Ecto neural progenitor cell (in vitro differentiated cells): ENCODE measurements at places on chromosomes 7 and 10.

DNA sequence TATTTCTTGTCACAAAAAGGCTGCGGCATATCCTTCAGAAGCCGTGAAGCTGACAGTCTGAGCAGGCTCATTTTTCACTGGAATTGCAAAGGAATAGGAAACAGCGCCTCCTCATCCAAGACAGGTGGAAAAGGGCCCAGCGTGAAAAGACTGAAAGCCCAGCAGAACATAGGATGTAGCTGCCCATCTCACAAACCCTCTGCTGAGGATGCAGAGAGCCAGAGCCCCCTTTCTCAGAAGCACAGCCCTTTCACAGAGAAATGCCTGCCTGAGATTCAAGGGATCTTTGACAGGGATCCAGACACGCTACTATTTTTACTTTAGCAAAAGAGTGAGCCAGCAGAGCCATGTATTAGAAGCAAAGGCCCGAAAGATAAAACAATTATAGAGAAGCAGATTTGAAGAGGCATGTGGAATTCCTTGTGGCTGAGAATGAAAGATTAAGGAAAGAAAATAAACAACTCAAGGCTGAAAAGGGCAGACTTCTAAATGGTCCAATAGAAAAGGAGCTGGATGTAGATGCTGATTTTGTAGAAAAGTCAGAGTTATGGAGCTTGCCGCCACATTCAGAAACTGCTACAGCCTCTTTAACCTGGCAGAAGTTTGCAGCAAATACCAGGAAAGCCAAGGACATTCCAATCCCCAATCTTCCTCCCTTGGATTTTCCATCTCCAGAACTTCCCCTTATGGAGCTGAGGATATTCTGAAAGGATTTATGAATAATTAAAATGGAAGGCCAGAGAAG, 36.9 kb downstream of the GDI2 start:
- DNase-seq, result peak; percentile 49

GRCh38 chr7:112763996-112764395, 26.2 kb downstream of the TMEM168 start:
- DNase-seq, result no peak

DNA sequence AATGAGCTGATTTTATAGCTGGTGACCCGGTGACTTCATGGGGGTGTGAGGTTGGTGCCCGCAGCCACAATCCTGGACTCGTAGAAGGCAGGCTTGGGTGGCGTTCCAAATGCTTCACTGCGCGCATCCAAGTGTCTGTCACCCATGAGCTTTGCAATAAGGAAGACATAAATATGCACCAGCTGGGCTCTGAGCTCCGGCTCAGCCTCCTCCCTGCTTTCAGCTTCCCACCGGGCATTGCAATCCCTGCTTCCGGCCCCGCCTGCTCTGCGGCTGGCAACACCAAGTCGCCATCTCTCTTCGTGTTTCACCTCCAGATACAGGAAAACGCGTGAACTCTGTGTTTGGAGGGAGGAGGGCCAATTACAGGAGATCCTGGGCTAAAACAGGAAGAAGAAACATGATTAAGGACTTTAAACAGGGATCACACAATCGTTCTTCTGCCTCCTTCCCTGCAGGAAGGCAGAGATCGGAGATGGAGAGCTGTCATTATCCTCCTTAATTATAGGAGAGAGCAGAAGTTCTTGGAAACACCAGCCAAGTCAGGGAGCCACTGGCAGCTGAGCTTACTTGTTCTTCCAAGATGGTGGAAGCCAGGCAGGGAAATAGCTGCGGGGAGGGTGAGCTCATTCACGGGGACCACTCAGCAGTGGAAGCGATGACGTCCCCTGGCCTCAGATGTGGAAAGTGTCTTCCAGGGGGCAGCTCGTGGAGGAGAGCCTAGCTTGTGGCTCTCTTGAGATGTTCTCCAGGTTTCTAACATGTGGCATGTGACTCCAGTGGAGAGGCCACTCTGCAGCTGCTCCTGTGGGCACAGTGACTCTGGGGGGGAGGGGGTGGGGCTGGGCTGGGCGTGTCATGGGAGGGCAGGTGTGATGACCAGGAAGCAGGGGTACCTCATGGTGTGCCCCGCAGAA, 134.9 kb downstream of the CAMK1D start:
- no peak for DNase-seq

GRCh38 chr7:80607136-80607535, 31.3 kb upstream of the CD36 start:
- DNase-seq, result no peak

- no peak for DNase-seq
These were observed 2.8 kb downstream of the RBP3 start for GRCh38 chr10:47350671-47351640.

DNA sequence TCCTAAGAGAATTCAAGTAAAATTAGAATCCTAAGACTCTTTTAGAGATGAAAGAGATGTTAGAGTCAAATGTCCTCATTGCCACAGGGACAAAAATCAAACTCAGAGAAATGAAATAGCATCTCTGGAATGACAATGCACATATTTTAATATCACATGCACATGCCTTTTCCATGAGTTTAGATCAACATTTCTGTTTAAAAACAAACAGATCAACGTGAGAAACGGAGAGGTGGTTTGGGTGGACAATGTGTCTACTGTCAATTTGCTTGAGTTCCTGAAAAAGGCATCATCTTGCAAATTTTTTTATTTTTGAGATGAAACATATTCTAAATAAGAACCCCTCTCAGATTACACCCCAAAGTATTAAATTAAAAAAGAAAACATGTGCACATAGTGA, 130.0 kb downstream of the CHRM2 start:
- no peak for DNase-seq

- peak; percentile 56 for DNase-seq
These were observed 19.8 kb downstream of the ERCC6 start for GRCh38 chr10:49518982-49519578.
